ENCODE measurements at places on chromosomes 4 and X.

- no peak for DNase-seq
These were observed 276.5 kb upstream of the CTSO start for GRCh38 chr4:156230176-156230575.

DNA sequence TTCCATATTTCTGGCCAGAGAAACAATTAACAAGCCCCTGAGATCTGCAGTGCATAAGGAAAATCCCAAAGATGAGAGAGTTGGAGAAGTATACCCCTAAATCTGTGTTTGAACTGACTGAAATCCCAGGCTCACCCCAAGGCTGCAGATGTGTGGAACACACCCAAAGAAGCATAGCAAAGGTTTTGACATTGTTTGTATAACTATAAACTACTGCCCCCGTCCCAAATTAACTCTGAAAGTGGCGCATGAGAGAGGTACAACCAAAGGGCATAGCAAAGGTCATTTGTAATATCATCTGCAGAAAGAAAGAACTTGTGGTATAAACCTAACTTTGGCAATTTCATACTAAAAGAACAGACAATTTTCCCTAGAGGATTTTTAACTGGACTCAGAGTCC is 157.9 kb downstream of the DCAF12L1 start:
- no peak for DNase-seq

- no peak for DNase-seq
These were observed 24.4 kb upstream of the DCK start for GRCh38 chr4:70969076-70969475.

- DNase-seq: no peak
These were observed 41.9 kb upstream of the PDHA2 start for GRCh38 chr4:95798003-95798402.

DNA sequence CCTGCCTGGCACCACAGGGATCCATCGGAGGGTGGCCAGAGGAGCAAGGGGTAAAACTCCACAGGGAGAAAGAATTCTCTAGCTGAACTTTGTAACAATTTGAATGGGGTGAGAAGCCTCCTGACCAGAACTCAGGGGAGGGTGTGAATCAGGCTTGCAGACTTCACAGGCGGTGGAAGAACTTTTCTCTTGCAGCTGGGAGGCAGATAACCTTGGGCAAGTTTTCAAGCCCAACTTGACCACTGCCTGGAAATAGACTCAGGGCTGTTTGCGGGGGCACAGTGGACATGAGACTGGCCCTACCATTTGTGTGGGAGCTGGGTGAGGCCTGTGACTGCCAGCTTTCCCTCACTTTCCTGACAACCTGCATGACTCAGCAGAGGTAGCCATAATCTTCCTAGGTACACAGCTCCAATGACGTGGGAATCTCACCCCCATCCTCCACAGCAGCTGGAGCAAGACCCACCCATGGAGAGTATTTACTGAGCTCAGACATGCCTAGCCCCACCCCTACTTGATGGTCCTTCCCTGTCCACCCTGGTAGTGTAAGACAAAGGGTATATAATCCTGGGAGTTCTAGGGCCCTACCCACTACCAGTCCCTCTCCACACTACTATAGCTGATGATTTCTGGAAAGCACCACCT is 210.0 kb upstream of the AGTR2 start:
- no peak for DNase-seq

Measured in stimulated activated naive CD8-positive, alpha-beta T cell treated with anti-CD3 and anti-CD28 coated beads, Interleukin-15, amount 100 ng/mL, for 72 hours (primary cell).